ENCODE measurements at places on chromosomes 4 and X. TPM values are rescaled to one million over a fixed set of nuclear protein-coding genes. Genes with fewer than 3 reads are reported as not detected.

Gene ADGRL3
- total RNA-seq: 0.03 TPM

Gene KIAA1210
- not detected for total RNA-seq

Gene MAGEA4
- total RNA-seq: not detected

Gene GAGE12H
- not detected for total RNA-seq

Gene XAGE2
- total RNA-seq: not detected

Gene PITX2
- 1.0 TPM for total RNA-seq

Gene ANKRD17
- total RNA-seq: 23.3 TPM

Gene PNMA6A
- total RNA-seq: 3.7 TPM

Gene RHOXF1
- not detected for total RNA-seq

Gene H2BW2
- not detected for total RNA-seq

Gene LGI2
- total RNA-seq: 0.08 TPM

Gene PAGE1
- not detected for total RNA-seq

Gene MAGED4
- 10.2 TPM for total RNA-seq

Gene VSIG4
- total RNA-seq: not detected

Gene ART3
- total RNA-seq: not detected

Gene NLRP2B
- not detected for total RNA-seq

Gene SLC39A8
- 9.7 TPM for total RNA-seq

Gene CT55
- not detected for total RNA-seq

Gene DCK
- 18.1 TPM for total RNA-seq

Gene ARX
- 0.48 TPM for total RNA-seq

Gene SPIN3
- total RNA-seq: 5.9 TPM

Gene SLAIN2
- total RNA-seq: 17.7 TPM

Measured in A549 treated with Mapracorat at 1 μM for 4 hours (cell line).